ENCODE measurements at places on chromosomes 2 and 18. TPM values are rescaled to one million over a fixed set of nuclear protein-coding genes. Genes with fewer than 3 reads are reported as not detected.
A peak's percentile ranks its signal among the peaks of the same experiment; 100 is the strongest.

DNA sequence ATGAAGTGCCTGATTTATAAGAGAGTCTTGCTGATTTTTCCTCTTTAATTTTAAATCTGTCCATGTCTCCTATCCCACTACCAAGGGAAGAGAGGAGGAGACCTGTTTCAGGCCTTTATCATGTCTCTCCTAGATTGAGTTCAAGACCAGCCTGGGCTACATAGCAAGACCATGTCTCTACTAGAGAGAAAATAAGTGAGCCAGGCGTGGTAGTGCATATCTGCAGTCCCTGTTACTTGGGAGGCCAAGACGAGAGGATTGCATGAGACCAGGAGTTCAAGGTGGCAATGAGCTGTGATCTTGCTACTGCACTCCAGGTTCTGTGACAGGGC is 20.0 kb downstream of the EML4 start:
- H3K27me3 ChIP-seq = no peaks in the 10 kb centered on the region
- H3K4me1 ChIP-seq = peaks cover 18% of the 10 kb centered on the region
- no peaks in the 10 kb centered on the region for H3K36me3 ChIP-seq
- H3K4me3 ChIP-seq = no peak overlapping the region
- DNase-seq = no peak
- H3K27ac ChIP-seq = no peak overlapping the region

DNA sequence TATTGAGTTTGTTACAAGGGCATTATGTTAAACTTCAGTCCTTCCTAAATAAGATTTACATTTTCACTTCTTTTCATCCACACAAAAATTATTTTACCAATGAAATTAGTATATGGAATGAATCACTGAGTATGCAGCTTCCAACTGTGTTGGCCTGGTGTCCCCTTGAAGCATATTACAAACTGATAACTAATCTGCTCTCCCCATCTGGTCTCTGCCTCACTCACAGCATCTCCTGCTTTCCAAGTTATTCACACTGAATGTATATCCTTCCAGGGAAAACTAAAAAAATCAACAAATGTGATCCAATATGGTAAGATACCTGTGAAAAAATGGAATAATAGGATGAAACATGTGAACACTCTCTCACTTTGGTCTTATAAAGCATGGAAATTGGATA is 90.0 kb upstream of the NYAP2 start:
- no peak overlapping the region for H3K27ac ChIP-seq
- H3K4me3 ChIP-seq = no peak overlapping the region
- no peaks in the 10 kb centered on the region for H3K27me3 ChIP-seq

Gene TNS1
- polyA plus RNA-seq = 1.3 TPM

Gene EFR3B
- not detected for polyA plus RNA-seq

DNA sequence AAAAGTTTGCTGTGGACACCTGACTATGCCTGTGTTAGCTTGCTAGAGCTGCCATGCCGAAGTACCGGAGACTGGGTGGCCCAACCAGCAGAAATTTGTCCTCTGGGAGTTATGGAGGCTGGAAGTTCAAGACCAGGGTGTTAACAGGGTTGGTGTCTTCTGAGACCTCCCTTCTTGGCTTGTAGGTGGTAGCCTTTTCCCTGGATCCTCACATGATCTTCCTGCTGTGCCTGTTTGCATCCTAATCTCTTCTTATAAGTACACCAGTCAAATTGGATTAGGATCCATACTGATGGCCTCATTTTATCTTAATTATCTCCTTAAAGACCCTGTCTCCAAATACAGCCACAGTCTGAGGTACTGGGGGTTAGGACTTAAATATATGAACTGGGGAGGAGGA is 845 bp downstream of the TMEM177 start:
- H3K27ac ChIP-seq = no peak overlapping the region
- no peaks in the 10 kb centered on the region for H3K27me3 ChIP-seq
- peaks cover 6% of the 10 kb centered on the region for H3K36me3 ChIP-seq
- DNase-seq = no peak

Gene BZW1
- polyA plus RNA-seq = 202 TPM

- H3K4me3 ChIP-seq = no peak overlapping the region
- no peaks in the 10 kb centered on the region for H3K4me1 ChIP-seq
- H3K27me3 ChIP-seq = no peaks in the 10 kb centered on the region
- H3K36me3 ChIP-seq = no peaks in the 10 kb centered on the region
- DNase-seq = no peak
Observed at GRCh38 chr18:75810516-75810915, 383.0 kb upstream of the SMIM21 start.

Gene REG3G
- polyA plus RNA-seq = not detected

Gene TTN
- polyA plus RNA-seq = 0.12 TPM

GRCh38 chr18:55420665-55421307 is 167.2 kb downstream of the TCF4 start:
- no peak overlapping the region for H3K27ac ChIP-seq
- H3K27me3 ChIP-seq = no peaks in the 10 kb centered on the region
- peak overlapping the region; percentile 4 for H3K4me3 ChIP-seq
- H3K36me3 ChIP-seq = no peaks in the 10 kb centered on the region
- peak; percentile 9 for DNase-seq

Gene ATP5MC3
- 493 TPM for polyA plus RNA-seq

- no peak overlapping the region for H3K4me3 ChIP-seq
- DNase-seq = peak; percentile 61
- no peak overlapping the region for H3K27ac ChIP-seq
- H3K4me1 ChIP-seq = peaks cover 24% of the 10 kb centered on the region
- no peaks in the 10 kb centered on the region for H3K36me3 ChIP-seq
Observed at GRCh38 chr18:44798433-44799048, 117.9 kb downstream of the SETBP1 start.

- no peaks in the 10 kb centered on the region for H3K36me3 ChIP-seq
- peaks cover 4% of the 10 kb centered on the region for H3K4me1 ChIP-seq
Observed at GRCh38 chr2:71157124-71157793, 26.8 kb downstream of the MPHOSPH10 start.

Gene LRP2
- not detected for polyA plus RNA-seq

- peaks cover 17% of the 10 kb centered on the region for H3K4me1 ChIP-seq
- no peaks in the 10 kb centered on the region for H3K36me3 ChIP-seq
- no peaks in the 10 kb centered on the region for H3K27me3 ChIP-seq
- no peak overlapping the region for H3K27ac ChIP-seq
Observed at GRCh38 chr18:62183578-62184195, 3.2 kb downstream of the PIGN start.

DNA sequence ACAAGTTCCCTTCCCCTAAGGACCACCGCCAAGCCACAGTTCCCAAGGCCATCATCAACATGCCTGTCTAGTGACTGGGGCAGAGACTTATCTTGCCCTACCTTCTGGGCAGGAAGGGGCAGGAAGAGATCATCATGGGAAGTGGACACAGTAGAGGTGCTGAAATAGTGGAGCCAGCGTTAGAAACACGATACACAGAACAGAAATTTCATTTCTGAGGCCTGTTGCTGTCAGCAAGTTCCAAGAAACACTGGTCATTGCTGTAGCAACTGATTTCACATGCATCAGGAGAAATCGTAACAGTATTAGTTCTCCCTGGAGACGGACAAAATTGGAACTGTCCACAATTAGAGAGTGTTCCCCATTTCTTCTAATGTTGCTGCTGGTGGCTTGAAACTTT is 83.0 kb downstream of the COLEC12 start:
- H3K4me3 ChIP-seq = no peak overlapping the region
- no peaks in the 10 kb centered on the region for H3K36me3 ChIP-seq
- peaks cover 22% of the 10 kb centered on the region for H3K4me1 ChIP-seq
- DNase-seq = no peak
- H3K27ac ChIP-seq = no peak overlapping the region

- no peak for DNase-seq
- H3K27me3 ChIP-seq = no peaks in the 10 kb centered on the region
- H3K27ac ChIP-seq = no peak overlapping the region
- no peak overlapping the region for H3K4me3 ChIP-seq
Observed at GRCh38 chr18:35953688-35954087, 18.8 kb upstream of the RMP24 start.

DNA sequence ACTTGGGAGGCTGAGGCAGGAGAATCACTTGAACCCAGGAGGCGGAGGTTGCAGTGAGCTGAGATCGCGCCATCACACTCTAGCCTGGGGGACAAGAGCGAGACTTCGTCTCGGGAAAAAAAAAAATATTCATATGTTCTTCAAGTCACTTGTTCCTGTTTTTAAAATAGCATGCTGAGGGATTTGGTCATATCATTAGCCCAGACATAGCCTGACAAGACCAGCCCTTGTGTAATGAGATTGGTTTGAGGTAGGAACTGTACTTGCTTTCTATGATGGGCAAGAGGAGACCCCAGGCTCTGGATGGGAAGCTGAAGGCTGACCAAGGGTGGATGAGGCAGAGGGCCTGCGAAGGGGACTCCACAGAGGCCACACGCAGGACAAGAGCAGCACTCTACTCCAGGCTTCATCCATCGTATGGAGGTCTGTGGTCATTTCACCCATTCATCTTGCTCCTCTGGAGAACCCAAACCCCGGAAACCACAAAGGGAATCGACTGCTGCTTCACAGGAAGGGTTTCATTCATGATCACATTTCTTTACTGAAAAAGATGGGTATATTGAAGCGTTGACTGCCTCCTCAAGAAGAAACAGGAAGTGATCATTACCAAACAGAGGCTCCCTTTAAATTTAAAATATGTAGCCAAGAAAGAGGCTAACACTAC is 87.1 kb upstream of the ZNF397 start:
- H3K27ac ChIP-seq = peak overlapping the region; percentile 60

GRCh38 chr2:127957240-127957639 is 70.6 kb downstream of the SAP130 start:
- no peak overlapping the region for H3K27ac ChIP-seq
- peaks cover 5% of the 10 kb centered on the region for H3K4me1 ChIP-seq
- DNase-seq = no peak
- H3K4me3 ChIP-seq = no peak overlapping the region
- peaks cover 89% of the 10 kb centered on the region for H3K36me3 ChIP-seq

Gene IL36RN
- polyA plus RNA-seq = not detected

DNA sequence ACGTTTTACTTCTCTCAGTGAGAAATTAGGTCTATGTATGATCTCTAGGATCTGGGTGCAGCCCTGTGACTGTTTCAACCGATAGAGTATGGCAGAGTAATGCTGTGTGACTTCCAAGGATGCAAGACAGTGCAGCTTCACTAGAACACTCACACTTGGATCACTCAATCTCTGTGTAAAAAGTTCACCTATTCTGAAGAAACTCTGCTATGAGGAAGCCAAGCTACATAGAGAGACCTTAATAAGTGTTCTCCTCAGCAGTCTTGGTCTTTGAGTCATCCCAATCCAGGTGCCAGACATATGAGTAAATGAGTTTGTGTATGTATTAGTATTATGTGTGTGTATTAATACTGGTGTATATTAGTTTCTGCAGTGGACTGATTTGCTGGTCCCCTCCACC is 335.0 kb downstream of the NR4A2 start:
- no peaks in the 10 kb centered on the region for H3K4me1 ChIP-seq
- no peak for DNase-seq
- no peak overlapping the region for H3K27ac ChIP-seq
- H3K4me3 ChIP-seq = no peak overlapping the region

DNA sequence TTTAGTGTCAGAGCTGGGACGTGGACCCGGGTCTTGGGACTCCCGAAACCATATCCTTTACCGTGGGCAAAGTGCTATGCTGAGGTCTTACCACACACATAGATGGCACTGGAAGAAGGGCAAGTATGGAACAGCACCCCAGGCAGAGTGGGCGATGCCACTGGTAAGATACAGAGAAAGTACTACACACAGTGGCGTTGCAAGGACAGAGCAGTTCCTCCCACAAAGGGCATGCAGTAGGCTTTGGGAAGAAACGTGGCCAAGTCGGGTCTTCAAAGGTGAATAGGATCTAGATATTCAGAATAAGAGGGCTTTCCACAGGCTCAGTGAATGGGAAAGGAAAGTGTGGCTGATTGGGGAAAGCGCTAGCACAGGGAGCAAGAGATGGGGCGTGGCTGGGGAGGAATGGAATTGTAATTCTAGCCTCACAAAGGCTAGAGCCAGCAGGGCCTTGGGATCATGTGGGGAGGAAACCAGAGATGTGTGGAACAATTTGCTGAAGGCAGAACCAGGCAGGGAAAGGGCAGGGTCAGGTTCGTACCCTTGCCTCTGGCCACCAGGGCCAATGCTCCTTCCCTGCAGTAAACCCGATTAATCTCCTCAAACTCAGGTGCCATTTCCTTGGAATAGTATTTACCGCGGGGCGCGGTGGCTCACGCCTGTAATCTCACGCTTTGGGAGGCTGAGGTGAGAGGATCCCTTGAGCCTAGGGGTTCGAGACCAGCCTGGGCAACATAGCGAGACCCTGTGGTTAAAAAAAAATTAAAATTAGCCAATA is 36.0 kb downstream of the PCBP1 start:
- no peak for DNase-seq
- peak overlapping the region; percentile 59 for H3K4me3 ChIP-seq
- H3K4me1 ChIP-seq = peaks cover 69% of the 10 kb centered on the region
- no peaks in the 10 kb centered on the region for H3K27me3 ChIP-seq
- H3K36me3 ChIP-seq = no peaks in the 10 kb centered on the region

GRCh38 chr2:8680822-8681760 is 765 bp upstream of the ID2 start:
- H3K4me1 ChIP-seq = peaks cover 47% of the 10 kb centered on the region
- peak; percentile 68 for DNase-seq
- H3K4me3 ChIP-seq = peak overlapping the region; percentile 83

Gene GATA6
- not detected for polyA plus RNA-seq

GRCh38 chr18:42413870-42414269 is 458.8 kb downstream of the PIK3C3 start:
- no peaks in the 10 kb centered on the region for H3K4me1 ChIP-seq
- H3K27ac ChIP-seq = no peak overlapping the region
- no peaks in the 10 kb centered on the region for H3K27me3 ChIP-seq
- DNase-seq = no peak

GRCh38 chr2:134152045-134153010 is 101.5 kb upstream of the MGAT5 start:
- no peaks in the 10 kb centered on the region for H3K27me3 ChIP-seq
- H3K4me3 ChIP-seq = no peak overlapping the region
- peaks cover 43% of the 10 kb centered on the region for H3K4me1 ChIP-seq
- H3K36me3 ChIP-seq = no peaks in the 10 kb centered on the region
- DNase-seq = peak; percentile 22

- no peaks in the 10 kb centered on the region for H3K4me1 ChIP-seq
- no peak overlapping the region for H3K4me3 ChIP-seq
- no peaks in the 10 kb centered on the region for H3K27me3 ChIP-seq
- no peaks in the 10 kb centered on the region for H3K36me3 ChIP-seq
- no peak overlapping the region for H3K27ac ChIP-seq
- DNase-seq = no peak
Observed at GRCh38 chr18:8337211-8337610, 272.0 kb upstream of the RAB12 start.

- H3K4me3 ChIP-seq = no peak overlapping the region
- H3K27ac ChIP-seq = peak overlapping the region; percentile 42
- H3K36me3 ChIP-seq = no peaks in the 10 kb centered on the region
- peak; percentile 31 for DNase-seq
Observed at GRCh38 chr18:5817816-5818215, 77.5 kb downstream of the TMEM200C start.

- H3K4me3 ChIP-seq = no peak overlapping the region
- peak; percentile 2 for DNase-seq
- no peaks in the 10 kb centered on the region for H3K4me1 ChIP-seq
- no peaks in the 10 kb centered on the region for H3K27me3 ChIP-seq
- no peaks in the 10 kb centered on the region for H3K36me3 ChIP-seq
- H3K27ac ChIP-seq = no peak overlapping the region
Observed at GRCh38 chr18:56709463-56709862, 58.3 kb downstream of the WDR7 start.

- H3K4me1 ChIP-seq = peaks cover 17% of the 10 kb centered on the region
- H3K27ac ChIP-seq = no peak overlapping the region
- peaks cover 77% of the 10 kb centered on the region for H3K27me3 ChIP-seq
- no peak for DNase-seq
Observed at GRCh38 chr2:216696751-216697560, 1.6 kb upstream of the IGFBP5 start.

Gene AQP12B
- polyA plus RNA-seq = not detected

Gene ADAM23
- polyA plus RNA-seq = not detected

Measured in CD14-positive monocyte (primary cell).